Vagina (tissue), 2 donors: ENCODE measurements at places on chromosomes 12 and 14.

GRCh38 chr12:40701756-40702155, 9.5 kb downstream of the CNTN1 start:
- DNase-seq: no peak

GRCh38 chr12:32820376-32820931, 64.8 kb upstream of the YARS2 start:
- DNase-seq: no peak

- no peak for DNase-seq
Measured at GRCh38 chr12:124568431-124569374, 1.3 kb upstream of the NCOR2 start.

- no peak for DNase-seq
Measured at GRCh38 chr12:46494424-46494823, 121.9 kb upstream of the SLC38A2 start.

- DNase-seq: no peak
Measured at GRCh38 chr12:50734409-50735263, 29.3 kb upstream of the ATF1 start.

GRCh38 chr14:50381823-50382287, 14.8 kb downstream of the CDKL1 start:
- DNase-seq: no peak

- no peak for DNase-seq
Measured at GRCh38 chr12:5379749-5380496, 52.0 kb upstream of the NTF3 start.

DNA sequence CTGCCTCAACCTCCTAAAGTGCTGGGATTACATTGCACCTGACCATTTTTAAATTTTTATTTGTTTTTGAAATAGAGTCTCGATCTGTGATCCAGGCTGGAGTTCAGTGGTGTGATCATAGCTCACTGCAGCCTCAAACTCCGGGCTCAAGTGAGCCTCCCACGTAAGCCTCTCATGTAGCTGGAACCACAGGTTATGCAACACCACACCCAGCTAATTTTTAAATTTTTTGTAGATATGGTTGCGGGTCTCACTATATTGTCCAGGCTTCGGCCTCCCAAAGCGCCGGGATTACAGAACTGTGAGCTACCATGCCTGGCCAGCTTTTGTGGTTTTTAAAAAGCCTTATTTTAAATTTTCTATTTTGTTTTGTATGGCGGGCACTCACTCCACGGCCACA, 2.2 kb upstream of the DRAM1 start:
- DNase-seq: no peak

GRCh38 chr14:32552766-32553165, 223.7 kb downstream of the AKAP6 start:
- DNase-seq: no peak

- DNase-seq: no peak
Measured at GRCh38 chr12:124713436-124714082, 146.1 kb upstream of the NCOR2 start.
